ENCODE measurements at places on chromosomes 1 and 21.

DNA sequence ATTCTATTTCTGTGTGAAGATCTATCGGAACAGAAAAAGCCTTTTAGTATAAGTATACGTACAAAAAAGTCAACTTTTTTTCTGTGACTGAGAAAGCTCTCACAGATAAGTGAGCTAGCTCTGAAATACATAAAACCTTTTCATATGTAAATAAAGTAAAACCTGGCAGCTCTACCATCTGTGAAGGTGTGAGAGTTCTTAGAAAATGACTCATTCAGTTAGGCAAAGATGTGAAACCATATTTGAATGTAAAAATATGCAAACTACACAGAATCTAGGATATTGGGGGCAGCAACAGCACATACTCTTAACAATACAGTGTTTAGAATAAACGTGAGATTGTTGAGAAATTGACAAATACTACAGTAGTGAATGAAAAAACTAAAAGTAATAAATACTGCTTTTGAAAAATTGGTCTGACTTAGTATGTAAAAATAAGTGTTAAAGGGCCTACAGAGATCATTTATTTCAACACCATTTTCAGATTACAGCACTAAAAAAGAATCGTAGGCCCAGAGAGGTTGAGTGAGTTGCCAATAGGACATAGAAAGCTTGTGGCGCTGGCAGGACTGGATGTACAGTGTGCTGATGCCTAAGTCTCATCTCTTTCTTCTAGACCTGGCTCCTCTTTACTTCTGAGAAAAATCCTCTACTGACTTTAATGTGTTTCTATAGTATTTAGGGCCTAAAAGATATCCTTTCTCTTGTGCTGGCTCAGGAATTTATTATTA, 19.8 kb downstream of the ATP6V1G3 start:
- DNase-seq, result no peak

DNA sequence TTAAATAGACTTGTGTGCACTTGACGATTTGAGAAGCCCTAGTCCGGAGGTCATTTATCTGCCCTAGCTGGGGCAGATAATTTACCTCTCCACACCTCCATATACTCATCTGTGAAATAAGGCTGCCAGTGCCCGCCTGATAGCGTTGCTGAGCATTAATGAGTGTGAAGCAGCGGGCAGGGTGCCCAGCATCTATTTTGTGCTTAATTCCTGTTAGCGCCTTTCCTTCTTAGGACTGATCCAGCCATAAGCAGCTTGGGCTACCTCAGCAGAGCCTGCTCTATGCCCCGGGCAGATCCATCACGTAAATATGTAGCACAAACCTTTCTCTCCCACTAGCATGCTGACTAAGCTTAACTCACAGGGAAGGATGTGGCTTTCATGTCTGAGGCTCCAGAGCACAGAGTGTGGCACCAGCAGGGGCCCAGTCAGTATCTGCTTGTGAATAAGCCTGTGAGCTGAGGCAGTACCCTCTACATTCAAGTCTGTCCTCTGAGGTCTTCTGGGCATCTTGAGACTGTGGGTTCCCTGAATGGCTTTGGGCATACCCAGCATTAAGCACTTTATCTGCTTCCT, 21.5 kb upstream of the RNF187 start:
- DNase-seq, result no peak

DNA sequence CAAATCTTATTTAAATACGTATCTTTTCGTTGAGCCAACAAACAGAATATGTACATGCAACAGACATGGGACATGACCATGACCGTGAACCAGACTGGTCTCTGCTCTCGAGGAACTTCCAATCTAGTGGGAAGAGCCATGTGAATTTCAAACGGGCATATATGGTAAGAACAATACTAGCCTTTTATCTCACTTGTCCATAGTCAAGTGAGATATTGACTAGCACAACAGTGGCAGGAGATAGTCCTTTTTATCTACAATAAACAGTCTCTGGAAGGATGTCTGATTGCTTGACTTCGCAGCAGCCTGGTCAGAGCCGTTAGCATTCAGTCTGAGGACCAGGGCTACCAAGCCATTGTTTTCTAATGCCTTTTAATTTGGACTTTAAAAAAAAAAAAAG, 12.6 kb upstream of the PLA2G2C start:
- no peak for DNase-seq

DNA sequence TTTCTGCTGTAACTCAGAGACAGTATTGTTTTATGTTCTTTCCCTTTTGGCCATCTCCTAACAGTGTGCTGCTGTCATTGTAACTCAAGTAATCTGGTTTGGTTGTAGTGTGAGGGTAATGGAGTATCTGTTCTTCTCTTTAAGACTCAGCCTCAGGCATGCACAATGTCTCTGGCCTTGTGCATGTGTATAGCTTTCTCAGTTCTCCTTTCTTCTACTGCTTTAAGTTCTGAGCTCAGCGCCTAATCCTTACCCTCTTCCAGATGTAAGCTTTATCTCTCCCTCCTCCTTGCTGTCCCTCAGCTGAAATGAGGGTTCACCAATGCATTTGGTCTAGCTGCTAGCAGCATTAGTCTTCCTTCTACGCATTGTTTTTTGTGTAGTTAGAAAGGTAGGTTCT, 1420.4 kb upstream of the PRMT6 start:
- no peak for DNase-seq

GRCh38 chr1:96411006-96411405, 310.6 kb upstream of the PTBP2 start:
- no peak for DNase-seq

- DNase-seq, result no peak
These were observed 18.5 kb upstream of the SAMD11 start for GRCh38 chr1:905071-905749.
